ENCODE measurements at places on chromosomes 7 and 10.

- ATAC-seq, result no peak
Measured at GRCh38 chr10:1134156-1134555, 78.0 kb downstream of the WDR37 start.

GRCh38 chr7:70586822-70587221 is 545.1 kb upstream of the GALNT17 start:
- ATAC-seq, result no peak

- ATAC-seq, result peak; percentile 86
Measured at GRCh38 chr7:149147072-149147751, at the start of gene ZNF398. TSS of gene ZNF398 (plus strand) at chr7:149147453. CDS start at chr7:149147743, 290 bp downstream.

DNA sequence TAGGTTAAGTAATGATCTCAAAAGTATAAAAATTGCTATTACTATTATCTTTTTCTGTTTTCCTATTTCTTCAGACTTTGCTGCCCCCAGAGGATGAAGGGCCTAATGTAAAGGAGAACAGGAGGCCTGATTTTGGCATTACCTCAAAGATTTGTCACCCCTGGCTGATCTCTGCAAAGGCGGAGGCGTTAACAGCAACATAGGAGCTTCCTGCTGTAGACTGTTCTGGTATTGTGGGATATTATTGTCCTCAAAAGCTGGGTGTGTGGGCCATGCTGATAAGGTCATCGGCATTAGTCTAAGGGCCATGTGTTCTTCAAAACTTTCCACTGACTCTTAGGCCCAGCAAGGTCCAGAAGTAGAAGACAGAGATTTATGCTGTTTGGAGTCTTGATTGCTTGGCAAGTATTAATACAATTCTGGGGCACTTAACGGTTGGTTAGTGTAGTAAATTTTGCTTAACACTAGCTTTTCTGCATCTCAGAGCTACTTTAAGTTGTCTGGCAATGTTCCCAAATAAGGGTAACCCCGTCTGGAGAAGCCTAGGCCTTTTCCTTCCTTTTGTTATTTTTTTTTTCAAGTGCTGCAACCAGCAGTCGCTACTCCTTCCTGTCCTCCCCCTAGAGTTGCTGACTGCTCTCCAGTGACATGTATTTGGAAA is 14.0 kb upstream of the ENTPD1 start:
- no peak for ATAC-seq

DNA sequence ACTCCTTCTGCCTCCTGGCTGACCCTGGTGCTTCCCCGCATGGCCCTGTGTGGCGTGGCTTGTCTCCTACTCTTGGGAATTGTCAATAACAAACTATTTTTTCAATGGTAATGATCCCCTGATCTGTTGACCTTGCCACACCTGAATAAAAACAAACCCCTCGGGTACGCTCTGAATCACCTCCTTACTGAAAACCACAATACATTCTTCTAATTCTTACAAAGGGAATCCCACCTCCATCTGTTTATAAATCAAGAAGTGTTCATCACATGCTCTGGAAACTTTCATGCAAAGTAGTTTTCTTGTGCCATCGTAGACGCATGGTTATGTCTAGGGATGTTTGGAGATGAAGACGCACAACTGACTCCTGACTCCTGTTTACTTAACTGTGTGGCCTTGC is 245.8 kb downstream of the FRMD4A start:
- no peak for ATAC-seq

DNA sequence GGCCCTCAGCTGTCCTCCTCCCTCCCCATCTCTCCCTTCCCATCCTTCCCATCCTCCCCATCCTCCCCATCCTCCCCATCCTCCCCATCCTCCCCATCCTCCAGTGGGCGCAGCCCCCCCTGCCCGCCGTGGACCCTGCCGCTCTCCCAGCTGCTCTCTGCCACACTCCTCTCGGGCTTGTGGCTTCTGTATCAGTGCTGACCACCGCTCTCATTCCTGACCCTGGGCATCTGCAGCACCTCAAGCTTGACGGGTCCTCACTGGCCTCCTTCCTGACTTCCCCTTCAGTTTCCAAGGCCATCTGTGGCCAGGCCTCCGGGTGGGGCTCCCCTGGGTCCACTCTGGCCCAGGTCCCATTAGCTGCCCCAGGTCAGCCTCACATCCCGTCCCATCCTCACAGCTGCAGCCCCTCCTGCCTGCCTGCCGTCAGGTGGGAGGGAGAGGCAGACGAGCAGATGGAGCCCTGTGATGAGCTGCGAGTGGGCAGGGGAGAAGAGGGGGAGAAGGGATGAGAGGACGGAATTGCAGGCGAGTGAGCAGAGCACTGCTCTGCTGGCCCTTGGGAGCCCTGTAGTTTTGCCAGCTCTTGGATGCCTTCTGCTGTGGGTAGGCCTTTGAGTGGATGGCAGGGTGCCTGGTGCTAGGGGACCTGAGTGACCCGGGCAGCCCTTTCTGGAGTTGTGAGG is 35.7 kb downstream of the LHPP start:
- ATAC-seq, result no peak

DNA sequence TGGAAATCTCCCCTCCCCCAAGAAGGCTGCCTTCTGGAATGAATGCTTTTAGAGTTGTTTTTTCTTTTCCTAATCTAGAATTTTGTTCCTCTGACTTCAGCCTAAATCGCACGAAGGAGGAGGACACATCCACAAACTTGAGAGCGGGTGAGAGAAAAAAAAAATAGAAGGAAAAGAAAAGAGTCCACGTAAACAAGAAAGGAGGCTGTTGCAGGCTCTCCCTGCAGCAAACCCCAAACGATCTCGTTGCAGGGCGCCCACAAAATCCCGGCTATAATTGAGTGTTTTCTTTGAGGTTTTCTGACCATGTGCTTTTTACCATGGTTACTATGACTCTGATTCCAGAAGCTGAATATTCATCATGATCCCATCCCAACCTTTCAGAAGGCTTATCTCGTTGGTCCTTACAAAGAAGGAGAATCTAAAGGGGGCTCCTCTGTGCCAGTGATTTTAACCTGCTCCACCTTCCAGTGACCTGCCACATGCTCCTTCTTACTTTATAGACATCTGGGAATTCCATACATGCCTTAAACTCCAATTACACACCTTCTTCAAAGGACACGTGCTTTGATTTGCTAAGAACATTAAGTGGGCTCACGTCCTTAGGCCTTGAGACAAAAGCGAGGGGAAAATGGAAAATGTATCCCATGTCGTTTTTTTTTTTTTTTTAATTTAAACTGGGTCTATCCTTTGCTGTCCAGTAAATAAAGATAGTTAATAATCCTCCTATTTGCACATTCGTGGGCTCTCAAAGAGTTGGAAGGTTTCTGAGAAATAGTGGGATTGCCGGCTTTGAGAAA is 5.8 kb downstream of the TWIST1 start:
- ATAC-seq, result no peak

DNA sequence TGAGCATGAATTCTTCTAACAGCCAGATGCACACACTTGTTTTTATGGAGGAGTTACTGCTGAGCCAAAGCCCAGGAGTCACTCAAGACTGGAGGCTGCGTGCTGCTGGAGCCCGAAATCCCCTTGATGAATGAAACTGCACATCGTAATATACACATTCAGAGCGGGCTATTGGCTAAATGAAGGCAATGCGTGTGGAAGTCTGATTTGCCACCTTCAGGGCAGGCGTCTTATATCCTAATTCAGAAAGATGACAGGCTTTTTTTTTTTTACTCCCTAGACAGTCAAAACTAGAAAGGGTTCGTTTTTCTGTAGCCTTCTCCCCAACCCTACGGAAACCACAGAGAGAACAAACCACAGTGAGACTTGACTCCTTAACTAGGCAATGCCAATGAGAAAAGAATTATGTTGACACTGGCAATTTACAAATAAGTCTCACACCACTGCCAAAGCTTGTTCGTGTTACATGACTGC is 227.2 kb upstream of the KLF14 start:
- ATAC-seq, result no peak

DNA sequence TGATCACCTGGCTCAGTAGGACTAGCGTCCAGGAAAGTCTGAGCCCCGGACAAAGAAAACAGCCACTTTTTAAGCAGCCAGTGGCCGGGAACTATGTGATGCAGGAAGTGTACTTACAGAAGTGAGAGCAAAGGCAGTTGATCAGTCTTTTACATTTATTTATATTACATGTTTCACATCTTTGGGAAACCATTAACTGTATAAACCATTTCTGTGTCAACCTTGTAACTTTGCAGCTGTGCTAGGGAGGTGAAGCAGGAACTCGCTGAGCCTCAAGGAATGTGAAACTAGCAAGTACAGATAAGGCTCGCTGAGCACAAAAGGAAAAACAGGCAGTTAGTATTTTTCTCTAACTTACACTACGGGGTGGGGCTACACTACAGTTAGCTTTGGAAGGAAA is 39.9 kb upstream of the HECW1 start:
- no peak for ATAC-seq

- ATAC-seq, result no peak
Measured at GRCh38 chr7:47149971-47150370, 431.9 kb downstream of the TNS3 start.

- no peak for ATAC-seq
Measured at GRCh38 chr10:78651287-78651686, 417.5 kb upstream of the ZMIZ1 start.

DNA sequence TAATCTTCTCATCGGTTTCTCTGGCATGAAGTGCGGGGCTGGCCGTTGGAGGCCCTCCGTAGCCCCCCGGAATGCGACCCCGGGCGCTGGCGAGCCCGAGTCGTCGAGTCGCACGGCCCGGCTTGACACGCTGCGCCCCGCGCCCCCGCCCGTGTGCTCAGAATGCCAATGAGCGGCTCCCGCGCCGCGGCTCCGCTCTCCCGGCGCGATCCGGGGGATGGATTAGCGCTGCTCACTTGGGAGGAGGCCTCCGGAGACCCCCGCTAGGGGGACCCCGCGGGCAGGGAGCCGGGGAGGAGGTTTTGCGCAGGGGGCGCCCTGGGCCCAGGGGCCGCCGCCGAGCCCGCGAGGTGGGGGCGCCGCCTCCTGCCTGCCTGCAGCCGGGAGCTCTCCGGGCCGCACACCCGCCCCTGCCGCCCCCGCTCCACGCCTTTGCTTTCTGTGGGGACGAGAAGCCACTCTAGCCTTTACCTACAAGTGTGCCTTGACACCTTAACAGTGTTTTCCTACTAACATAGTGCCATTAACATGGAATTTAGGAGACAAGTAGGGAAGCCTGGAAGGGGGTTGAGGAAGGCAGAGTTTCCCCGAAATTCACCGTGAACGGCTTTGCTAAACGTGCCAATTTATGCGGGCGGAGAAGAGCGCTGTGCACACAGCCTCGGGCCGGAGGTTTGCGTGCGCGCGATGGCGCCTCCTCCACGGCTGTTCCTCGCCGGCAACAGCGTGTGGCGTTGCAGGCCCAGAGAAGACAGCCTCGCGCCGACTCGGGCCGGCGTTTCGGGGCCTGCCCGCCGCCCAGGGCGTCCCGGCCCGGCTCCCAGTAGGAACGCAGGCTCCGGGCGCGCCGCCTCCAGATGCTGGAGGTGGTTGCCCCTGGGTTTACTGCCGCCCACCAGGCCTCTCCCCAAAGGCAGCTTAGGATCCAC is 7.1 kb downstream of the SHH start:
- peak; percentile 55 for ATAC-seq

- peak; percentile 27 for ATAC-seq
Measured at GRCh38 chr10:94402843-94403379, 570 bp downstream of the TBC1D12 start.

DNA sequence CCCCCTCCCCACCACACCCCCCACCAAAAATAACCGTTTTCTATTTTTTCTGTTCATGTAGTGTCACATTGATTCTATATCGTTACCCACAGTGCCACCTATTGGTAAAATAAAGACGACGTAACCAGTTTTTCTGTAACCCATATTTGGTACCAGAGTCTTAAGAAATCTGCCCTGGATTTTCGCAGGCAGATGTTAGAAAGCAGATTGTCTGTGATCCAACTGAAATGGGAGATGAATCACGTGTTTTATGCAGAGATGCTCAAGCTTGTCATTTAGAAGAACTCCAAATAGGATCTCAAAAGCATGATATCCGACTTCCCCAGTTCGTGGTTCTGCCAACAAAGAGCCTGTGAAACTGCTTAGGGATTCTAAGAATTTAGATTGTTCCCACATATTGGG is 261.1 kb upstream of the CSTF2T start:
- ATAC-seq, result peak; percentile 61

GRCh38 chr7:70533614-70534013 is 598.3 kb upstream of the GALNT17 start:
- ATAC-seq, result no peak

DNA sequence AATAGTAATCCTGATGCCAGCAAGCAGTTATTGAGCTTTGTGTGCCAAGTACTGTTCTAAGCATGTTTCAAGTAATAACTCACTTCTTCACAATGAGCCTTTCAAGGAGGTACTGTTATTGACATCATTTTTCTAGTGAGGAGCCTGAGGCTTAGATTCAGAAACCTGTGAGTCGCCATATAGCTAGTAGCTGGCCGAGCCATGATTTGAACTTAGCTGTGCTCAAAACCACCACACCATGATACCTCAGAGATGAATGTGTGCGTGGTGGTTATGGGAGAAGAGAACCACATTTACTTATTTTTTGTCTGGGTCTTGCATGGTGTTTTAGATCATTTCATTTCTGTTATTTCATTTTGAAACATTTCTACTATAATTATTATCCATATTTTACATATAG is 578.9 kb downstream of the AUTS2 start:
- no peak for ATAC-seq

- ATAC-seq, result no peak
Measured at GRCh38 chr10:47283848-47284247, 16.1 kb upstream of the GDF10 start.

DNA sequence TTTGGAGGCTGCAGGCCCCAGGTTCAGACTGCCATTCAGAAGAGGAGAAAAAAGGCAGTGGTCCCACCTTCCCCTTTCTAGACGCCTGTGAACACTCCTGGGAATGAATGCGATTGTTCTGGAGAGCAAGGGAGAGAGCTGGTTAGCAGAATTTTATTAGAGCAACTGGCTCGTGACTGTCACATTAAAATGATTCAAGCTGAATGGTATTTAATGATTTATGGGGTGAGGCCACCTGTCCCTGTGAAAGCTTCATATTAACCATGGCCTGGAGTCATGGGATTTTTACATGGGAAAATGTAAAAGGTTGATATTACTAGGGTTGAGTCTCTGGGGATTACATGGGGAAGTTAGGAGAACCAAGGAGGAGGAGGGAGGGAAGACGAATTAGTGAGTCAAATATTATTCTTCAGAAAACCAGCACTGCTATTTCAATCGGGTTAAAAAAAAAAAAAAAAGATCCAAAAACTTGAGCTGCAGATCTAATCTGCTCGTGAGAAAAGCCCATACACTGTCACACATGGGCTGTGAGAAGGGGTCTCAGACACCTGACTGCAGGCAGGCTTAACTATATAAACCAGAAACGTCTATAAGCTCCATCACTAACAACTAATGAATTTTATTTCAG is 8.3 kb downstream of the CXCL12 start:
- ATAC-seq, result no peak

- no peak for ATAC-seq
Measured at GRCh38 chr10:78961760-78962159, 107.0 kb upstream of the ZMIZ1 start.

GRCh38 chr10:33483816-33484190 is 149.3 kb upstream of the NRP1 start:
- no peak for ATAC-seq

GRCh38 chr10:11232222-11232961 is 214.7 kb downstream of the CELF2 start:
- no peak for ATAC-seq

- ATAC-seq, result no peak
Measured at GRCh38 chr7:116730097-116731022, 58.4 kb downstream of the MET start.

GRCh38 chr7:142913051-142913450 is 20.5 kb downstream of the TRPV5 start:
- ATAC-seq, result no peak

GRCh38 chr10:106917452-106918055 is 247.0 kb downstream of the SORCS1 start:
- no peak for ATAC-seq

- ATAC-seq, result no peak
Measured at GRCh38 chr10:77116904-77117303, 520.7 kb downstream of the KCNMA1 start.

Measured in motor neuron (in vitro differentiated cells).